CD4-positive, alpha-beta T cell treated with Interleukin-21 for 1 hour (primary cell): ENCODE measurements at places on chromosomes 4 and X.

- DNase-seq, result no peak
These were observed 46.8 kb downstream of the MXRA5 start for GRCh38 chrX:3299636-3300035.

DNA sequence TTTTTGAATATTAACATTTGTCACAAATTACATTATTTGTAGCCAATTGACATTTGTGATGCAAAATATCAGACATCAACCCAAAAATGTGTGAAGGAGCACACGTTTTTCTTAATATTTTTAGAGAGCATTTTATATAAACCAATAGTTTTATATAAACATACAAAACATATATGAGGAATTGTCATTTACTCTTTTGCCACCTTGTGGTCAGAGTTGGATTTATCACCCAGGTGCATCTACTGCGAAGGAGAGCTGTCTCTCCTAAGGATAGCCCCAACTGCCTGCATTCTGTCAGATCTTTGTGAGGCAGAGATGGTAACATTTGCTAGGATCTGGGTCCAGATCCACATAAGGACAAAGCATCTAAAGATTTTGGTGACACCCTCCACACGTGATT, 2.5 kb upstream of the USP27X start:
- DNase-seq, result peak; percentile 54

DNA sequence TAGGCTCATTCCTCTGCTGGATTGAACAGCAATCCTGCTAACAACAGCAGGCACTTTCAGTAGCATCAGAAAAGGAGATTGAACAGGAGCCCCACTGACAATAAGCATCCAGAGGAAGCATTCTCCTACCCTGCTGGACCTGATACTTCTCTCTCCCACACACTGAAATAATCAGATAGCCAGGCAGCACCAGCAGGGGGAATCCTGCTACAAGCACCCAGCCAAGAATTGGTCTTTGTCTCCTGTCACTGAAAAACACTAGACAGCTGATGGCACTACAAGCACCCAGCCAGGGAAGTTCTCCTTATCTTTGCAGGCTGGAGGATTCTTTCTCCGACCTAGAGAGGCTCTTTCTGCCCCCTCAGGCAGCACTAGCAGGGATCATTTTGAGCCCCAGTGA, 444.3 kb upstream of the GRIA3 start:
- no peak for DNase-seq

DNA sequence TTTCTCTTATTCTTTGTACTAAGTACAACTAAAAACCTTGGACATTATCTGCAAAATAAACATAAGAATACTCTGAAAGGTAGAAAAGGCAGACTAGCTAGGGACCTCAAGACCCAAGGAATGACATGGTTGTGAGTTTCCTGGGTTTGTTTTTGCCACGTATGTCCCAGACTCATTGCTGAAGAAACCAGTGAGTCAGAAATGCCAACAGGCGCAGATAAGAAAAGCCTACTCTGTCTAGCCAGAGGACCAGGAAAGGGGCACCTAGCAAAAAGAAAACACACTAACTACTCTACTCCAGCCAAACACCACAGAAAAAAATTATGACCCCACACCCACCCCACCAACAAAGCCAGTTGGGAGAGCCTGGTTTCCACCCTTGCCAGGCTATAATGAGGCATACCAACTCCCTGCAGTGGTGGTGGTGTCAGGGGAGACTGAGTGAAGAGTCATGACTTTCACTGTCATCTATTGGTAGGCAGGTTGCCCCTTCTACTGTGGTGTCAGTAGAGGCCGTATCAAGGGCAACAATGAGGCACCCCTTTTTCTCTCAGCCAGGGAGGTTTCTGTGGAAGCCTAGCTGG, 10.9 kb downstream of the MTMR1 start:
- no peak for DNase-seq

DNA sequence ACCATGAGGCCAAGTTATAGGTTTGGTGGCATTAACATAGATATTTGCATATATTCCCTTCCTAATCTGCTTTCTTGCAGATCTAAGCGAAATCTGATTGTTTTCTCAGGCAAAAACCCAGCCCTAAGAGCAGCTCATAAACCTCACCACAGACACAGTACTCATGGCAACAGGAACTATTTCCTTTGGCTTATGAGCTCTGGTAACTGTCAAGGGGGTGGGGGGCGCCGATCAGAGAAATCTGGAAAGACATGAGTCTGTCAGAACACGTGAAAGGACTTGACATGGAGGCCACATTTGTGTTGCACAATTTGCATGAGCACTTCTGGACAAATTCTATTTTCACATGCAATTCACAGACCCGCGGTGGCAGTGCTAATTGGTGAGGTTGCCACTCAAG, 83.7 kb downstream of the MGST2 start:
- DNase-seq, result no peak

GRCh38 chrX:155662282-155662681, 49.5 kb upstream of the TMLHE start:
- DNase-seq, result peak; percentile 0

- DNase-seq, result no peak
These were observed 65.5 kb downstream of the FHDC1 start for GRCh38 chr4:153001626-153002025.

DNA sequence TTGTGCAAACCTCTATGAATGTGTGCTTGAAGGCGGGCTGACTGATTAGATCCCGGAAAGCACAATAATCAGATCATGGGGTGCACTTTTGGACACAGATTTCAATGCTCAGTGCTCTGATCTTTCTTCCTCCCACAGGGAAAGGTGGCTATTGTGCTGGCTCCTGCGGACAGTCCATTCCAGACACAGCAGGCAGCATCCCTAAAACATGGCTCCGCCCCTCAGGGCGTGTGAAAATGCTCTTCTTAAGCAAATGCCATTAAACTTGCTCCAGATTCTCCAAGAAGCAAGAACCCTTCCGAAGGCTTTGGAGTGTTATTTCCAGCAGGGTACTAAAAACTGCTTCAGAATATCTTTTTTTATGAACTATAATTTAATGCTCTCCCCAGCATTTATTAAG, 100.0 kb downstream of the SLC2A9 start:
- DNase-seq, result no peak

GRCh38 chr4:185138161-185138560, 4.9 kb upstream of the SLC25A4 start:
- DNase-seq, result no peak

DNA sequence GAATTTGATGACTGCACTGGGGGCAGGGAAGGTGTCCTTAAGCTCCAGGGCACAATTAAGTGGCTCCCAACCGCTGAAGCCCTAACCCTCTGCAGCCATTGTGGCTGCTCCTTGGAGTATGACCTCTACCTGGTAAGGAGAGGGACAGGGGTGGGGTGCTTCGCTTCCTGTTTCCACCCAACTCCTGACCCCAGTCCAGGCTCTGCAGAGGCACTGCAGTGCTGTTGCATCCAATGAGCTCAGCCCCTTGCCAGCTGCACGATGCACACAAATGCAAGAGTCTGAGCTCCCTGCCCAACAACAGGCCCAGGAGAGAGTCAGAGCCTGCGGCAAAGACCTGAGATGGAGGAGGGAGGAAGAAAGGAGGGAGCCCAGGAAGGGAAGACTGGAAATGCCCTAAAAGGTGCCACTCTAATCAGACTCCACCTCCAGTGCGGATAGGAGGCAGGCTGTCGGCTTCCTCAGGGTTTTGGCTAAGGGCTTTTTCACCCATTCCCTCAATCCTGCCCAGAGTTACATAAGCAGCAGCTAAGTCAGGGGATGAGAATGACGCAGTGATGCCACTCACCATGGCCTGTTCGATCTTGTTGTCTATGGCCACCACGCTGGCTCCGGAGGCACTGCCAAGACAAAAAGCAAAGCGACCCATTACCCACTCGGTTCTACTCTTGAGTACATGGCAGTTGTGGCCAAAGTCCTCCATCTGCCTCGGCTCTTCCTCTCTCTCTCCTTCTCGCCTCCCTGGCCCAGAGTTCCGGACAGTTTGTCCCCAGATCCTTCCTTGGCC, 60.1 kb downstream of the TSC22D3 start:
- DNase-seq, result peak; percentile 45

- no peak for DNase-seq
These were observed 417.4 kb downstream of the TLL1 start for GRCh38 chr4:166290426-166290825.

- peak; percentile 1 for DNase-seq
These were observed 32.3 kb downstream of the RASL11B start for GRCh38 chr4:52894443-52894842.

GRCh38 chrX:122878269-122878668, 305.8 kb upstream of the GRIA3 start:
- DNase-seq, result no peak

- DNase-seq, result no peak
These were observed 41.3 kb downstream of the WDR1 start for GRCh38 chr4:10075158-10075863.

GRCh38 chr4:176833400-176834175, 40.9 kb upstream of the VEGFC start:
- DNase-seq, result no peak

GRCh38 chrX:153884136-153884535, 1.8 kb downstream of the L1CAM start:
- DNase-seq, result no peak

- no peak for DNase-seq
These were observed 60.5 kb downstream of the MSX1 start for GRCh38 chr4:4919927-4920326.

DNA sequence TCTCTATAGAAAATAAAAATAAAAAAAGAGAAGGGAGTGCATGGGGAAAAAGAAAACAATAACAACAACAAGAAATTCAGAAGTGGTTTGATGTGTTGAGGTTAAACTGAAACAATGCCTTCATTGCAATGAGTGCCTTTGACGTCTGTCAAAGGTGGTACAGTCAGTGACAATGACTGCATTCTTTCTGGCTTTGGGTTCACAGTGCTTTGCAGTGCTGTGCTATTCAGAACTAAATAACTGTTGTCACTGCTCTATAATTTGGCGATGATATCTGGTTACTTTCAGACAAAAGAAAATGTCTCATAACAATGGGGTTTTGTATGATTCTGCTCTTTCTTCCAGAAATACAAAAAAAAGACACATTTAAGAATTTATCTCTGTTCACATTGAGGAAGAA, 488.6 kb upstream of the MAGEB2 start:
- no peak for DNase-seq

GRCh38 chr4:55079451-55080173, 45.8 kb downstream of the KDR start:
- no peak for DNase-seq

GRCh38 chr4:157057218-157057617, 18.7 kb upstream of the GLRB start:
- DNase-seq, result no peak

DNA sequence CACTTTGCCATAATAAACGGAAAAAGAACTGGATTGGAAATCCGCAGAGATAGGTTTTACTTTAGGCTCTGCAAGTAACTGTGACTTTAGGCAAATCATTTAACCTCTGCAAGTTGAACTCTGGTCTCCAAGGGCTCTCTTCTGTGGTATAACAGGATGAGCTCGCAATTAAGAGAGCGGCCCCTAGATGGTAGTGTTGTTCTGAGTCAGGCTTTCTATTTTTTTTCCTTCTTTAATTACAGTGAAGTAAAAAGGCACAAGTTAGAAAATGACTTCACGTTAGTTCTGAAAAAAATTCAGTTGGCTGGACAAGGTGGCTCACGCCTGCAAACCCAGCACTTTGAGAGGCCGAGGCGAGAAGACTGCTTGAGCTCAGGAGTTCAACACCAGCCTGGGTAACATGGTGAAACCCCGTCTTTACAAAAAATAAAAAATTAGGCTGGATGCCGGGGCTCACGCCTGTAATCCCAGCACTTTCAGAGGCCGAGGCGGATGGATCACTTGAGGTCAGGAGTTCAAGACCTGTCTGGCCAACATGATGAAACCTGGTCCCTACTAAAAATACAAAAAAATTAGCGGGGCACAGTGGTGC, 18.0 kb downstream of the RPS3A start:
- DNase-seq, result peak; percentile 55

- no peak for DNase-seq
These were observed 368.0 kb upstream of the TECRL start for GRCh38 chr4:64777286-64777685.

DNA sequence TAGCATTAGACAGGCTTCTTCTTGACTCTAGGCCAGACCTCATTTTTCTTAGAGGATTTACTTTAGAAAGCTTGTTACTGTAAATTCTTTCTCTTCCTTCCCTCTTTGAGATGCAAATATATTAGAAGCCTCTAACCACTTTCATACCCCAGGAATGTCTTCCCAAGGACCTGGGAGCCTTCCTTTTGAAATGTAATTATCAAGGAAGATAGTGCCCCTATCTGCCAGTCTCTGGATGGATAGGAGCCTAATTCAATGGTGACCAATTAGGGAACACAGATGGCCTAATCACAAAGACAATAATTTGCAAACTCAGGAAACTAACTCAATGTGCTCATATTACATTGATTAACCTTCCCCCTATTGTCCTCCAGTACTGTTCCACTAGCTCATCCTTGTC, 145.6 kb upstream of the DCAF8L1 start:
- no peak for DNase-seq
